COLO829 (cell line): ENCODE measurements at places on chromosomes 5 and 9.

DNA sequence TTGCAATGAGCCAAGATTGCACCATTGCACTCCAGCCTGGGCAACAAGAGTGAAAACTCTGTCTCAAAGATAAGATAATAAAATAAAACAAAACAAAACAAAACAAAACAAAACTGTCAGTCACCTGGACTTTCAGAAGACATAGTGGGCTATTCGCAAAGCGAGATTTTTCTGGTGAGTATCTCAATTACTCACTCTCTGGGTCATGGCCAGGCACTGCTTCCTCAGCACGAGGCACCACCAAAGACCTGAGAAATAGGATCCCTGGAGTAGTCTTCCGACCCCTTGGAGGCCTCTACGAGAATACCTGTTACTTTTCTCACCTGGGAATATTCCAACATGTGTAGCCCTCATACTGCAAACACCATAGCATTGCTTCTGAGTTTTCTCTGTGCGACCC lies 201.7 kb upstream of the ZNF618 start:
- DNase-seq, result no peak

GRCh38 chr9:36276781-36277181 lies 18.5 kb upstream of the GNE start:
- peak; percentile 65 for DNase-seq

DNA sequence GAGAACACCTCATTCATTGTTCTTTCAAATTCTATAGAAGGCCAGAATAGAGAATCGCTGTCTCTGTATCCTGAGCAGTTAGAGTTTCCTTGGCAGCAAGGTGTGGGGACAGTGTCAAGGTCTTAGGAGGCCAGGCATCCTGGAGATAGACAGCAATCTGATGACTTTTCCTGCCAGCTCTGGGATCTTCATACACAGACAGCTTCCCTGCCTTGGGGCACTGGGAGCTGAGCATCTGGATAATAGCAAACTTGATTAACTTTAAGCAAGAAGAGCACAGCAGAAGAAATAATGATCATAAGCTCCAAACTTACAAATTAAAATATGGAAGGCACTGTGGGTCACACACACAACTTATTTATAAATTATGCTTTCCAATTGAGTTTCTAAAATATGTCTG lies 86.1 kb upstream of the STK32A start:
- DNase-seq, result no peak

DNA sequence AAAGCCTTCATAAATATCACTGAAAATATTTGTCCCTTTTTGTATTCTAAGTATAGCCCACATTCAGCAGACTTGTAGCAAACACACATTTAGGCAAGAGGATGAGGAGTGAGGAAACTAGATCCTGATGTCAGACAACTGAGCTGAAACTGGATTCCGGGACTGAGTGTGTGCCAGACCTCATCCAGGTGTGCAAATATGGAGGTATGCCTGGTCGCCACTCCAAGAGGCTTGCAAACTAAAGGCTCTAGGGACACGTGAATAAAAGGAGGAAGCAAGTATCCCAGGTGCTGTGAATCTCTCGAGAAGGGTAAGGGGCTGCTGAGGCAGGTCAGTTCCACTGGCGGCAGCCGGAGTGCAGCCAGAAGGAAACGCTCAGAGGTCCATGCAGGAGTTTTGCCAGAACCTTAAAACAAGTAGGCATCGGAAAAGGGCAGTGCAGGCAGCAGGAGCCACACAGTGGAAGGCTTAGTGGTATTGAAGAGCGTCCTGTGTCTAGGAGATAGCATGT lies 77.4 kb upstream of the ALDH1B1 start:
- DNase-seq, result no peak

DNA sequence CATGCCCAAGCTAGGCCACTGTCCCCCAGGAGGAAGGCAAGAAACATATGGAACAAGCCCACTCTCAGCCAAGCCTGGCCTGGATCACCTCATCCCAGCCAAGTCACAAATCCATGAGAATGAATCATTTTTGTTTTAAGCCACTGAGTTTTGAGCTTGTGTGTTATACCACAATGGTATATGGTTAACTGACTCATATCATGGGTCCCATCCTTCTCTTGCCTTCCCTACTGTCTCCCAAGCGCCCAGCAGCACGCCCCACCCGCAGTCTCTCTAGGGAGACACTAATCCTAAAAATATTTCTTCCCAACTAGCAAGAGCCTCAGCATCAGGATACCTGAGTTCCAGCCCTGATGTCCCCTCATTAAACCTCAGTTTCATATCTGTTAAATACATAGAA lies 248.1 kb downstream of the CDK5RAP2 start:
- DNase-seq, result no peak

- DNase-seq, result no peak
Measured at GRCh38 chr9:136525207-136525606, 20.6 kb downstream of the NOTCH1 start.

DNA sequence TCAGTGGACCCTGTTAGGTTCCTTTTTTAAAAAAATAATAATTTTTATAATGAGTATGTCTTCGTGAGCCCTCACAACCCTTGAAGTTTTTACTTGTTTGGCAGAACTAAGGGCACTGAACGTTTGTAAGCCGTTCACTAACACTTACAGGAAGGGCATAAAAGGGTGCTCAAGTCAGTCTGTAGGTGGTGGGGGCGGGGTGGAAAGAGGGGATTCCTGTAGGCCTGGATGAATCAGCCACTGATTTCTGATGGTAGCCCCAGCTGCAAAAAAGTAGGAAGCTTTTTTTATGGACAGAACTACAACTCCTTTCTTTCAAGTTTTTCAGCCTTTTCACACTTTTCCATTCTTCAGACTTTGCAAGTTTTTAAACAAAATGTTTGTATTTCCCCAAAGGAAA lies 35.8 kb downstream of the PIK3R1 start:
- DNase-seq, result no peak

DNA sequence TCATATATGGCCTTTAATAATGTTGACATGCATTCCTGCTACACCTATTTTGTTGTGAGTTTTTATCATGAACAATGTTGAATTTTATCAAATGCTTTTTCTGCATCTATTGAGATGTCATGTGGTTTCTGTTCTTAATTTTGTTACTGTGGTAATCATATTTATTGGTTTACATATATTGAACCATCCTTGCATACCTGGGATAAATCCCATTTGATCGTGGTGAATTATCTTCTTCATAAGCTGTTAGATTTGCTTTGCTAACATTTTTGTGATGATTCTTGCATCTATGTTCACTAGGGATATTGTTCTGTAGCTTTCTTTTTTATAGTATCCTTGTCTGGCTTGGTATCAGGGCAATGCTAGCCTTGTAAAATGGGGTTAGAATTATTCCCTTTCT lies 222.0 kb downstream of the WDR70 start:
- DNase-seq, result no peak
